ENCODE measurements at places on chromosomes 12 and 14.

DNA sequence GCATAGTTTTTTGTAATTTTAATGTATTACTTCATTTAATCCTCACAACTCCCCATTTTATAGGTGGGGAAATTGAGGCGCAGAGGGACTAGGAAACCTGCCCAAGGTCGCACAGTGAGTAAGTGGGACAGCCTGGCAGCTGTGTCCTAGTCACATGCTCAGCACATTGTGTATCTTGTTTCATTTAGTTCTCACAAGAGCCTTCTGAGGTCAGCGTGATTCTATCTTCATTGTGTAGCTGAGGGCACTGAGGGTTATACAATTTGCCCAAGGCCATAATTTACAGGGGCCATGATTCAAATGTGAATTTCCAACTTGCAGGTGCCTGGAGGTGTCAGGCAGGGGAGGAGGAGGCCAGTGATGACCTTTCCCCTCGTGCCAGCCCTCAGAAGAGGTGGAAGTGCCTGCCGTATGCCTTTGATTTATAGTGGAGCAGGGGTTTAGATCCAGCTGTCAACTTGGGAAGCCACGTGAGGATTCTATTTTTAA, 30.3 kb upstream of the SMOC1 start:
- no peak for DNase-seq

GRCh38 chr14:39459795-39460478, 27.7 kb upstream of the FBXO33 start:
- DNase-seq, result no peak

DNA sequence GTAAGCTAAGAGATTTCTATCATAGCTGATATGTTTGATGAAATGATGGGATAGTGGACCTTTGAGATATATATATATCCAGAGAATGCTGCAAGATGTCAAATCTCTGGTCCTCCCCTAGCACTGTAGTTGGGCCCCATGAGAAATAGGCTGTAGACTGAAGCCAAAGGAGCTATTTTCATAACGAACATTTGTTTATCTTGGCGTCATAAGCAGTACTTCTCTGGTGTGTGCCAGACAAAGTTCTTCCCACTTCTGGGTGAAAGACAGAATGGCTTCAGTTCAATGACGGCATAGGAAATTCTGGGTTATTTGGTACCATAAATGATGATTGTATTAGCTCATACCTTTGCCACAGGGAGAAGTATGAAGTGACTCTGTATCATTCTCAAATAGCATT, 534.3 kb downstream of the SOX5 start:
- DNase-seq, result no peak

DNA sequence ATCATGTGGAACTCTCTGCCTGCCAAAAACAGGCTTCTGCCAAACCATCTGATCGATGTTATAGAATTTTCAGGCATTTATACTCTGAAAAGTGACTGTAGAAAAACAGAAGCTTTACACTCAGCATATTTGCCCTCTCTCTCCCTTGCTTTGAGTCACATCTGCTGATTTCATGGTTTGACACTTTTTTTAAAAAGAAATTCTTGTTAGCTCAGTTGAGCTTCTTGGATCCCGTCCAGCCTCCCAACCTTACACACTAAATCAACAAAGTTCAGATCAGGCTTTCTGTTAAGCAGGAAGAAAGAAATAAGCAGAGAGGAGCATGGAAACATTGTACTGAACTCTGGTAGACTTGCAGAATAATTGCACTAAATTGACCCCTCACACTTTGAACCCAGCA, 193.6 kb upstream of the SEL1L start:
- DNase-seq, result no peak

- no peak for DNase-seq
Measured at GRCh38 chr14:74360163-74360562, 11.9 kb downstream of the VRTN start.

DNA sequence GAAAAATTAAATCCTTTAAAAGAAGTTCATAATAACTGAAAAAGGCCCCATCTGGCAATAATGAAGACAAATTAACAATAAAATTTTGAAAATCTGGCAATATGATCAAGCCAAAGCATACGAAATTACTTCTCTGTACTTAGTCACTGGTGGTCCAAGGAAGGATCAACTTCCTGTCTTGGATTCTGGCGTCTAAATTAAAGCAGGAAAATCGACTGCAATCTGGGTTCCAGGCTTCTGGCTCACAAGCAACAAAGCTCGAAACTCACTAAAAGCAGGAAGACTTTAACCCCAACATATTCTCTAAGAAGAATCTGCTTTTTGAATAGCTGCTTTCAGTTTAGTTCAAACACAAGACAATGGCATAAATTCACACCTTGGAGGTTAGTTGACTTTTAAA, 49.7 kb downstream of the LRIG3 start:
- no peak for DNase-seq

DNA sequence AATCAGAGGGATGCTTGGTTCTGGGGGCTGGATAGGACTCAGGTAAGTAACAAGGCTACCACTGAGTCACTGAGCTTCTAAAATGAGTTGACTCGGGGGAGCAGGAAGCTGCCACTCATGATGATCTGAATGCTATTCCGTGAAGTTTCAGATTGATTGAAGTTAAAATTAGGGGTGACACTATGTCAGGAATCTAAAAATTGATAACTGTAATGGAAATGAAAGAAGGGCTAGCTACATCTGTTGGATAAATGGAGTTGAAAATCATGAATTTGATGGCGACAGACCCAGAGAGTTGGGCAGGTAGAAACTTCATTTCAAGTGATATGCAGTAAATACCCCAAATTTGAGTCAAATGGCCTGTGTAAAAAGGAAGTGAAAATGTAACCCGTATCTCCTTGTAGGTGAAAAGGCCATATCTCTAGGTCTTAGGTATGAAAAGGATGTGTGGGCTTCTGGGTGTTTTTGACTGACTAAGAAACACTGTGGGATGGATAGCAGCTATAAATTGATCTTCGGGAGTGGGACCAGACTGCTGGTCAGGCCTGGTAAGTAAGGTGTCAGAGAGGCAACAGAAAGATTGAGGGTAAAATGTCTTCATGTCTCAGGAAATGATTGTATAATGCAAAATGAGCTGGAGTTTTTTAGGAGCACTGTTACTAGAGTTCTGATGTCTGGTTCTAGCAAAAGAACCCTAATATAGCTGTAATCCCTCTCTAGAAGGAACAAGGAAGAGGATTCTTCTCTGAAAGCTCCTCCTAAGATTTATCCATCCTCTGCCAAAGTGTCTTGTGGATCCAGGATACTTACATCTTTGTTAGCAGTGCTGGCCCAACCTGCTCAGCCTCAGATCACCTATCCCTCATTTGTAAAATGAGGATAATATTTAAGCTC, 57.3 kb downstream of the DAD1 start:
- DNase-seq, result no peak

- DNase-seq, result no peak
Measured at GRCh38 chr12:116264525-116265070, 12.9 kb downstream of the MED13L start.

GRCh38 chr14:29529418-29529817, 398.2 kb downstream of the PRKD1 start:
- DNase-seq, result no peak

DNA sequence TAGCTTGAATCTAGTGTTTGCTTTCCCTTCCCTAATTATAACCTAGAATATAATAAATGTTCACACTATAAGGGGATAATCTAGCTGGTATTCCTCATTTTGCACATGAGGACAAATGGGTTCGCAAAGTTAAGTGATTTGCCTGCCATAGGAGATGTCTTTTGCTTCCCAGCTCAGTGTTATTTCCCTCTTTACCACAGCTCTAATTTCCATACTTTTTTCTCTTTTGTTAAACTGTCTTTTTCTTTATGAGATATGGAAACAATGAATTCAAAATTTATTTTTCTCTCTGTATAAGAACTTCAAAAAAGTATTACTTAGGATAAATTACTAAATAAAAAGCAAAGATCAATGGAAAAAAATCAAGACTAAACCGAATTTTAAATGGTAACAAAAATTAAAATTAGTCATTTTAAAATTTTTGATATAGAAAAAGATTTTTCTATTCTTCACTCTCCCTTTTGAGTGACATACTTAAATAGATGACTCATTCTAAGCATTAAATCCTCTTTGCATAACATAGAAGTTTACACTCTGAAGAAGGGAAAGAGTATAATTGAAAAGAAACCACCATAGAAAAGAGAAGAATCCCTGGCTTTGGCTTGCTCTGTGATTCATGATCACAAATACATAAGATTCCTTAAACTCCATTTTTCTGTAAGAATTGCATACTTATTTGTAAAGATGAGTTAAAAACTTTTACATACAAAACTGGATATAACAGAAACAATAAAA, 97.3 kb downstream of the INSM2 start:
- no peak for DNase-seq

DNA sequence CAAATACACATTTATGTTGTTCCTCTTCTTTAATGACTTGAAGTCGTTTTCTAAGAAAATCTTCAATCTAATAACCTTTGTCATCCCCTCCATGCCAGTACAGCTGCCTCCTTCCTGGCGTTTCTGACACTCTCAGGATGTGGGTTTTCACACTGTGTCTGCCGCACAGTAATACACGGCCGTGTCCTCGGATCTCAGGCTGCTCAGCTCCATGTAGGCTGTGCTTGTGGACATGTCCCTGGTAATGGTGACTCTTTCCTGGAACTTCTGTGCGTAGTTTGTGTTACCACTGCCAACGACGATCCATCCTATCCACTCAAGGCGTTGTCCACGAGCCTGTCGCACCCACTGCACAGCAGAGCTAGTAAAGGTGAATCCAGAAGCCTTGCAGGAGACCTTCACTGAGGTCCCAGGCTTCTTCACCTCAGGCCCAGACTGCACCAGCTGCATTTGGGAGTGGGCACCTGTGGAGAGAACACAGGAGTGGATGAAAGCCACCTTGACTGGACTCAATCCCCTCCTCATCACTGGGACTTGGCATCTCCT, 1095.9 kb downstream of the TMEM121 start:
- DNase-seq, result peak; percentile 36
